Sigmoid colon (tissue), 7 donors: ENCODE measurements at places on chromosomes 11 and 22. TPM values are rescaled to one million over a fixed set of nuclear protein-coding genes. Genes with fewer than 3 reads are reported as not detected.

ZBED5 gene
- polyA plus RNA-seq = 23.0 TPM

OR4C12 gene
- polyA plus RNA-seq = not detected

SCGB1A1 gene
- 11.4 TPM for polyA plus RNA-seq

FZD4 gene
- polyA plus RNA-seq = 0.69 TPM

RPUSD4 gene
- polyA plus RNA-seq = 22.5 TPM

DNA sequence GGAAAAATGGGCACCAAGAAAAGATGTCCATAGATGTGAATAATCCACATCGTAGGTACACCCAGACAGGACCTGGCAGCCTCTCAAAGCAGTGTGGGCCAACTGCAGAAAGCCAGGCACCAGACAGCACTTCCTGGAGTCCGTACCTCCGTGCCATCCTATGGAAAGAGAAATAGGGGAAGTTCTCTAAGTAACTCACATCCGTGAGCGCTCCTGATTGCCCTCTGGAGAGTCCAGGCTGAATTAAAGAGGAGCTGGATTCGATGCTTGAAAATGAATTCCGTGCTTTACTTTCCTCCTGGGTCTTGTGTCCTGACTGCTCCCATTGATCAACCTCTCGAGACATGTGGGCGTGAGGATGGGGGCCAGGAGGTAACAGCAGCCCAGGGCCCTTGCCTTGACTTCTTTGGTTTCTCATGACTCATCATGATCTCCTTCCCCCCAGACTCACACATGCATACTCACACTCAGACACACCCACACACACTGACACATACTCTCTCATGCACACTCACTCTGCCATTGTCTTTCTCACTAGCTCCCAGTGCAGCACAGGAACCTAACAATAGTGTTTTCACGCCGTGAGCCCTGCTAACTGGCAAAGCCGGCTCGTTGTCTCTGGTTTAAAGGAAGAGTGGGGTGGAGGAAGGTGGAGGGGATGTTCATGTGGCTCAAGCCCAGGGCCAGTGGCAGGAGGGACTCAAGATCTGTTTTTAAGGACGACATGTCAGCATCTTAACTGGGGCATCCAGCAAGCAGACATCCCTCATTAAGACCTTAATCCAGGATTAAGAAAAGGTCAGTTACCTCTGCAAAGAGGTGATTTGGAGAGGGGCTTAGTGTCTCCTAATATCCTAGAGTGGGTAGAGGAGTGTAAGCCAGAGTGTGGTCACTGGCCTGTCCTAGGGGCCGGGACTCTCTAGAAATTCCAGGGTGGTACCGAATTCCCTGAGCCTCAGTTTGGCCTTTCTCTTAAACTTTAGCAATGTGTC lies 104.2 kb downstream of the SCN3B start:
- H3K4me3 ChIP-seq = no peak overlapping the region
- no peak for DNase-seq
- H3K36me3 ChIP-seq = no peaks in the 10 kb centered on the region
- H3K27ac ChIP-seq = no peak overlapping the region

GRCh38 chr11:92623055-92623454 lies 346.4 kb upstream of the MTNR1B start:
- H3K4me1 ChIP-seq = no peaks in the 10 kb centered on the region
- DNase-seq = no peak
- no peaks in the 10 kb centered on the region for H3K27me3 ChIP-seq
- no peak overlapping the region for H3K27ac ChIP-seq
- H3K4me3 ChIP-seq = no peak overlapping the region

GRCh38 chr11:123076484-123076883 lies 14.5 kb upstream of the HSPA8 start:
- no peaks in the 10 kb centered on the region for H3K4me1 ChIP-seq
- no peak overlapping the region for H3K27ac ChIP-seq
- DNase-seq = no peak
- no peak overlapping the region for H3K4me3 ChIP-seq
- no peaks in the 10 kb centered on the region for H3K27me3 ChIP-seq
- H3K36me3 ChIP-seq = peaks cover 7% of the 10 kb centered on the region

GRCh38 chr11:112613051-112613972 lies 347.9 kb upstream of the NCAM1 start:
- H3K36me3 ChIP-seq = no peaks in the 10 kb centered on the region
- H3K27ac ChIP-seq = peak overlapping the region; percentile 3
- no peak overlapping the region for H3K4me3 ChIP-seq
- H3K4me1 ChIP-seq = peaks cover 5% of the 10 kb centered on the region

DNA sequence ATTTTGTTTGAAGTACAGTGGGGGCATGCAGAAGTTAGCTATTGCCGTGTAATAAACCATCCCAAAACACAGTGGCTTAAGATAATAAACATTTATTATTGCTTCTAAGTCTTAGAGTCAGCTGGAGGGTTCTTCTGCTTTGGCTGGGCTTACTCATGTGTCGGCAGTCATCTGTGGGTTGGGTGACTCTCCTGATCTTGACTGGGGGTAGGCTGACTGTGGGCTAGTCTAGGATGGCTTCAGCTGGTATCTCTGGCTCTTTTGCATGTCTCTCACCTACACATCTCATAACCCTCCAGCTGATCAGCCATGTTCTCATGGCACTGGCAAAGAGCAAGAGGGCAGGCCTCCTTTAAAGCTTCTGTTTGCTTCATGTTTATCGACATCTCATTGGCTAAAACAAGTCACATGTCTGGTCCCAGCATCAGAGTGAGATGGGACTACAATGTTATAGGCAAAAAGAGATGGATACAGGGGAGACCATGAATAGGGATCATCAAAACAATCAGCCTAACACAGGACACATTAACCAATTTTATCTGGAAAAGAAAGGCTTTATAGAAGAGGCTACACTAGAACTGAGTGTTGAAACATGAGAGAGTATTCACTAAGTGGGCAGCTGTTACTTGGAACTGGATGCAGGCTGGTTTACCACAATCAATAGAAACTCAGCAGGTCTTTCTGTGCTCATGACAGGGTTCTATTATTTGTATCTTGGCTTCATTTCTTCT lies 5.1 kb downstream of the LRRC51 start:
- no peak overlapping the region for H3K4me3 ChIP-seq
- no peak overlapping the region for H3K27ac ChIP-seq
- no peaks in the 10 kb centered on the region for H3K27me3 ChIP-seq
- peaks cover 10% of the 10 kb centered on the region for H3K4me1 ChIP-seq
- DNase-seq = no peak

GRCh38 chr11:117313828-117314768 lies 2.0 kb downstream of the BACE1 start:
- no peak overlapping the region for H3K27ac ChIP-seq
- peaks cover 25% of the 10 kb centered on the region for H3K4me1 ChIP-seq
- no peaks in the 10 kb centered on the region for H3K27me3 ChIP-seq
- H3K36me3 ChIP-seq = no peaks in the 10 kb centered on the region
